ENCODE measurements at places on chromosomes 4 and X.

DNA sequence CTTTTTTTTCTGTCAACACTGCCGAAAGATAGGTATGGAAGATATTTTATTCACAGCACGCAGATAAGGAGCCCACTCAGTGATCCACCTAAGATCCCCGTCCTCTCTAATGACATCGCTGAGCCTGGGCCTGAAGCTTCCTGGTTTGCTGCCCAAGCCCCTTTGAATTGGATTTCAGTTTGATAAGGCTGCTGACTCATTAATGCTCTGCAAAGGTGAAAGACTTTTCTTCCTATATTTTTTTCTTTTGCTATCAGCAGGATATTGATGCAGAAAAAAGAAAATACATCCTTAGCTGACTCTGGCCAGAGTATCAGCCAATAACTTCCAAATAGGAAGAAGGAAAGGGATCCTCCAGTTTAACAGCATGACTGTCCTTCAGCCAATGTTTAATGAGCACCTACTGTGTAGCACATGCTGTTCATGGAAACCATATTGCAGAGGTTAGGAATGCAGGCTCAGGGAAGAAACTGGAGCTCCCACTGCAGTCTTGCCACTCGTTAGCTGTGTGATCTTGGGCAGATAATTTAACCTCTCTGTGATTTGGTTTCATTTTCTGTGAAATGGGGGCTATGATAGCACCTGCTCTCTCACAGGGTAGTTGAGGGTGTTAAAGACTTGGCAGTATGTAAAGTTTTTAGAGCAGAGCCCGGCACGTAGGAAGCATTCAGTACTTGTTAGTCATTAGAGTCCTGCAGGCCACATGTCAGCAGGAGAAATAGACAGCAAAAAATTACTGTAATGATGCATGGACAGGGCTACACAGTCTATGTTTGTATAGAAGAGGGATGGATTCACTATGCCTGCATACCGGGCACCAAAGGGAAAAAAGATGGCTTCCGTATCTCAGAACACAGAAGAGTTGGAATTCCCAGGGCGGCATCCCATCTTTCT is 39.3 kb downstream of the EVC start:
- no peak for DNase-seq

DNA sequence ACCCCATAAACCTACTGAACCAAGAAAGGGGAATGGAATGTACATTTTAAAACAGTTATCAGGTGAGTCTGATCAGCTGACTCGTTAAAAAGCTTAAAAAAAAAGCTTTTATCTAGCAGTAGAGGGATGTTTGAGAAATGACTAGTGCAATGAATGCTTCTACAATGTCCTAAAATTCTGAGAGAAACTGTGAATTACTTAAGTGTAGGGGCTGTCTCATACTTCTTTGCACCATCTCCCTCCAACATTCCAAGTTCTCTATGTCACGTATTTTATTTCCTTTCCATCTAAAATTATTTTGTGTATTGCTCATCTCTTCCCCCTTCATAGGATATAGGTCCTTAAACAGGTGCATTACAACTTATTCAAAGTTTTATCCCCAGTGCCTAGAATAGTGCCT is 11.9 kb upstream of the AREG start:
- no peak for DNase-seq

DNA sequence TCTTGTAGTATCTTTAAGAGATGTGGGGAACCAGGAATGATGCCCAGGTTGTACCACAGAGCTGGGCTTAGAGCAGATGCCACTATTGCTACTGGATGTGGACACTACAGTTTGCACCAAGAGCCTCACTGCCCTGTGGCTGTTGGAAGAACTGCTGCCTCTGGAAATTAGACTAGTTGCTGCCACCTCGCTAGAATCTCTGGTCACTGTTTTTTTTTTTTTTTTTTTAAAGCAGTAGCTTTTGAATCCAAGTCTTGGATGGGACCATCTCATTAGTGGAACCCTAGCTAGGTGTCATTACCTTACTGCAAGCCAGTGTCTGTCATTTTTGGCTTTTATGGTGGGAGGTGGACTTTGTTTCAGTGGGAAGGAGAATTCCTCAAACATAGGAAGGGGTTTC is 105.5 kb downstream of the ARHGAP10 start:
- DNase-seq = no peak

DNA sequence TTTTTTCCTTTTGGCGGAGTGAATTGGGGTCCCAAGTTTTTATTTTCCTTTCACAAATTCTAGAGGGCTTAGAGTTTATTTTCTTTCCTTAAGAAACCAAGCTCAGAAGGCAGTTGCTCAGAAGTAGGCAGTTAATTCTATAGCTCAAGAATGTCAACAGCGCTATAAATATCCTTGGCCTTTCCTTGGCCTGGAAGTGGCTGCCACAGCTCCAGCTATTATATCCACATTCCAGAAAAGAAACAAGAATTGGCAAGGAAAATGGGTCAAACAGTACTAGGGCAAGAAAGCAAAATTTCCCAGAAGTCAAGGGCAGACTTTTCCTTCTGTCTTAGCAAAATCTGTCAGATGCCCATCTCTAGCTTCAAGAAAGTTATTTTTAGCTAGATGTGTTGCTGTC is 31.0 kb downstream of the SLC10A6 start:
- no peak for DNase-seq

DNA sequence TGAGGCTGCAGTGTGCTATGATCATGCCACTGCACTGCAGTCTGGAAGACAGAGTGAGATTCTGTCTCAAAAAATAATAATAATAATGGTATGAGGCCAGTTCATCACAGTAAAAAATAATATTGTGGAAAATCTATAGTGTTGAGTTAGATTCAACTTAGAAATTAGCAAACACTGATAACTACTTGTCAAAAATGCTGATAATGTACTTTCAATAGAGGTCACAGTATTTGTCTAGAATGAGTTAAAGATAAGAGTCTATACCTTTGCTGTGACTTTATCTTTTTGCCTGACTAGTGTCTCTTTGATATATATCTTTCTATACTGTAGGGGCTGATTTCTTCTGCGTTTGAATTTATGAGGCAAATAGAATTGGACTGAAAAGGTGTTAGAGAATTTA is 430.6 kb downstream of the RPA4 start:
- DNase-seq = no peak

DNA sequence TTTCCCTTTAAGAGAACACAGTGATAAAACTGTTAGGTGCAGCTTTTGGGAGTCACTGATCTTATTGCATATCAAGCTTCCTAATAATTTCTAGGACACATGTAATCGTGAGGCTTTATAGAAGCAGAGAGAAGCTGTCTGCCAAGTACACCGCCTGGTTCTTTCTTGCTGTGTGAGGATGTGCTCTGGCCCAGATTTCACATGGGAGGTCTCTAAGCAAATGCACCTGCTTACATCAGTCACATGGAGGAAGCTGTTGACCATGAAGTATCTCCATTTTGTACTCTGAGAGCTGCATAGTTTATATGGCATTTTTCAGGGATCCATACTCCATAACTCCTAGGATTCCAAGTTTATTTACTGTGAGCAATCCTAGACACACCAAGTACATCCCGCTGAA is 37.1 kb downstream of the RGS12 start:
- no peak for DNase-seq

GRCh38 chr4:15703439-15703838 is 574 bp downstream of the BST1 start:
- no peak for DNase-seq

- DNase-seq = no peak
Measured at GRCh38 chr4:52984462-52984881, 122.4 kb downstream of the RASL11B start.

- DNase-seq = no peak
Measured at GRCh38 chr4:1211371-1211770, 37.6 kb downstream of the CTBP1 start.

- no peak for DNase-seq
Measured at GRCh38 chrX:18578546-18578945, 93.4 kb downstream of the RS1 start.

Measured in inflammatory macrophage treated with lipopolysaccharide for 1 hour (primary cell).